ENCODE measurements at places on chromosomes 4 and X.

- DNase-seq, result no peak
Observed at GRCh38 chr4:134024251-134024650, 177.3 kb downstream of the PABPC4L start.

DNA sequence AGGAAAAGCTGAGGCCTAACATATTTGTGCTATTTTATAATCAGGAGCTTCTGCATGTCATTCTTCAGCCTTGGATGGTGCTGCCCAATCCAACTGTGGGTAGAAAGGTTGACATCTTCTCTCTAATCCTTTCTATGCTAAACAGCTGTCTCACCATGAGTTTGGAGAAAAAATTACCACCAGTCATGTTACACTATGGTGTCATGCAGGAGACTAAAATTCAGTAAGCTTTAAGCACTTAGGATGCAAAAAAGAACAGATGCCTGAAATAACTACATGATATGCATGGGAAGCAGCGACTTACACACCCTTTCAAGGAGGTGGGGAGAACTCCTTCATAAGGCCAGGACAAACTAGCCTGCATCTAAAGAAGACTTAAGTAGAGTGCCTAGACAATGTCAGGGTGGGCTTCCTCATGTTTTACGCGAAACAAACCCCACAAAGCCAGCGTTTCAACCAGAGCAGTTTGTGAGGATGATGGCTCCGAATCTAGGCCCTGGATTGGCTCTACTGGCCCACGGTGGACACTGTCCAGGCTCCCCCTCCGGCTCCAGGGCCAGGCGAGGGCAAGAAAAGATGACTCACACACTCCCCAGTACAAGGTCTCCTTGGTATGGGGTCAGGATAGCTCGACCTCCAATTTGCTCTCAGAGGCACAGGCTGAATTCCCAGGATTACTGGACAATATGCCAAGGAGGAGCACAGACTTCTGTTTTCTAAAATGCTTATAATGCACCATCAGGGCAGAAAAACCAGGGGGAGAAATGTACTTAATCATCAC is 45.1 kb downstream of the STX18 start:
- DNase-seq, result no peak

GRCh38 chr4:167222099-167222498 is 12.2 kb downstream of the SPOCK3 start:
- DNase-seq, result no peak

GRCh38 chr4:73750730-73751129 is 10.4 kb downstream of the CXCL8 start:
- no peak for DNase-seq

DNA sequence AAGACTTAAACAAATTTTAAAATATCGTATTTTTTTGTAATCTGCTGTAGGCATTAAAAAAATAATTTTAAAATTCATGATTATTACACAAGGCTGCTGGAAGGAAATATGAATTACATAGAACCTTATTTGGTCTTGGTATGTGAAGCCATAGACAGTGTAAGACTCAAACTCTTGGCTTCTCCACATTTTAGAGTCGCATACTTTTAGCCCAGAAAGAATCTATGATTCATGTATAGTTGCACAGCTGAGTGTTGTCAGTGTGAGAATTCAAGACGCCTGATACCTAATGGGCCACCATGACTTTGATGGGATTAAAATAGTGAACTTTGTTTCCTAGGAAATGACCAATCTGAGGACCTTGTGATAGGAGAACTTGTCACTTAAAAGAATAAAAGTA is 1.4 kb downstream of the INTU start:
- no peak for DNase-seq

DNA sequence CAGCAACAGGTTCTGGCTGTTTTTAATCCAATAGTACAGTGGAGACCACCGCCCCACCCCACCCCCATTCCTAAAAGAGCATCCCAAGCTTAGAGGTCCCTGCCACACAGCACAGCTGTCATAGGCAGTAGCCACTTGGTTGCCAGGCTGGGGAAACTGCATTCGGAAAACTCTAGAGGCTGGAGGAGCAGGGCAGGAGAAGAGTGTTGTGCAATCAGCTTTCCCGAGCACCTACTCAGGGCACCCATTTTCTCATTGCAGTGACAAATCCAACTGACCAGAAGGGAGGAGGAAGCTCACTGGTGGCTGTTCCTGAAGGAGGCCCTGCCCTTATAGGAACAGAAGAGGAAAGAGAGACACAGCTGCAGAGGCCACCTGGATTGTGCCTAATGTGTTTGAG is 1.1 kb downstream of the CXCL1 start:
- no peak for DNase-seq

DNA sequence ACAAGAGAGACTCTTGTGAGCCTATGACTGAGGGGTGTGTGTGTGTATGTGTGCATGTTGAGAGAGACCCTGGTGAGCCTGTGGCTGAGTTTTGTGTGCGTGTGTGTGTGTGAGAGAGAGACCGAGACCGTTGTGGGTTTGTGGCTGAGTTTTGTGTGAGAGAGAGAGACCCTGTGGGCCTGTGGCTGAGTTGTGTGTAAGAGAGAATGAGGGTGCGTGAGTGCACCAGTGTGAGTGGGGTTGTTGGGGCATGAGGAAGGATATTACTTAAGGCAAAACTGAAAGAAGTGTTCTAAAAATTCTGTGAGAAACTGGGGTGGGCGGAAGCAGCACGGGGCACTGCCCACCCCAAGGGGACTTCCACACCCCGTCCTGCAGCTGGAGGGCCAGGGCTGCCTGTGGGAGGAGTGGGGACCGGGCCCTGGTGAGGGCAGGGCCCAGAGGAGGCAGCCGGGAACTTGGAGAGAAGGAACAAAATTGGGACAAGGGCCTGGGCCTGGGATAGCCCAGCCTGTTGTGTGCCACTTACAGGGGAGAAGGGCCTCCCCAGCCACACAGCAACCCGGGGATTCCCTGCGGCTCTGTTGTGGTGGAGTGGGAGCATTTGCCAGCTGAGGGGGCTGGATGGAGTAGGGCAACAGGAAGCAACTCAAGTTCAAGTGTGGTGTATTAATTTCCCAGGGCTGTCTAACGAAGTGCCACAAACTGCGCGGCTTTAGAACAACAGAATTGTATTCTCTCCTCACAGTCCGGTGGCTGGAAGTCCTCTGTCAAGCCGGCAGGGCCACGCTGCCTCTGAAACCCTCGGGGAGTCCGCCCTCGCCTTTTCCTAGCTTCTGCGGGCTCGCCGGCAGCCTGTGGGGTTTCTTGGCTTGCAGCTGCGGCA is 22.1 kb downstream of the TMEM131L start:
- no peak for DNase-seq

GRCh38 chrX:23525531-23525930 is 141.8 kb upstream of the PRDX4 start:
- DNase-seq, result no peak

DNA sequence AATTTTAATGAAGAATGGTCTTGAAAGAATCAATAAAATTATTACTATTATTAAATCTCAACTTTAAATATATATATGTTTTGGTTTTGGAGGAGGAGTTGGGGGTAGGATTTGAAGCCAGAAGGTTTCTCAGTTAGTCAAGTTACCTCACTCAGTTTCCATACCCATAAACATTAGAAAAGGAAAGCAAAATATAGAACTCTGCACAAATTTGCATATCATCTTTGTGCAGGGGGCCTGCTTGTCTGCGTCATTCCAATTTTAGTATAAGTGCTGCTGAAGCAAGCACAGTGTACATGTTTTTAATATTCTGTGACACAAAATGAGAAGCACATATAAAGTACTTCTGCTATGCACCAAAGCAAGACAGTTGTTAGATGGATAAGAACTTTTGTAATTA is 47.5 kb upstream of the SCRG1 start:
- no peak for DNase-seq

GRCh38 chr4:40055863-40056715 is 561 bp upstream of the N4BP2 start:
- peak; percentile 76 for DNase-seq

- no peak for DNase-seq
Observed at GRCh38 chr4:174041555-174042105, 241.8 kb downstream of the FBXO8 start.

GRCh38 chr4:89720981-89721380 is 116.0 kb downstream of the SNCA start:
- DNase-seq, result no peak

DNA sequence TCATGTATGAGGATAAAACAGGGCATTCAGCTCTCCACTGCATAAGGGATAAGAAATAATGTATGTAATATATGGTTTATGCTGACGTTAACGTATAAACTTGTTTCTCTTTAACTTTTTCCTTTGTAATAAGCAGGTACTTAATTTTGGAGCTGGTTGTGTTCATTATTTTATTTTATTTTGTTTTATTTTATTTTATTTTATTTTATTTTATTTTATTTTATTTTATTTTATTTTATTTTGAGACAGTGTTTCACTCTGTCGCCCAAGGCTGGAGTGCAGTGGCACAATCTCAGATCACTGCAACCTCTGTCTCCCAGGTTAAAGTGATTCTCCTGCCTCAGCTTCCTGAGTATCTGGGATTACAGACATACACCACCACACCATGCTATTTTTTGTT is 1932.6 kb upstream of the TENM3 start:
- no peak for DNase-seq
